ENCODE measurements at places on chromosomes 13 and 19.

DNA sequence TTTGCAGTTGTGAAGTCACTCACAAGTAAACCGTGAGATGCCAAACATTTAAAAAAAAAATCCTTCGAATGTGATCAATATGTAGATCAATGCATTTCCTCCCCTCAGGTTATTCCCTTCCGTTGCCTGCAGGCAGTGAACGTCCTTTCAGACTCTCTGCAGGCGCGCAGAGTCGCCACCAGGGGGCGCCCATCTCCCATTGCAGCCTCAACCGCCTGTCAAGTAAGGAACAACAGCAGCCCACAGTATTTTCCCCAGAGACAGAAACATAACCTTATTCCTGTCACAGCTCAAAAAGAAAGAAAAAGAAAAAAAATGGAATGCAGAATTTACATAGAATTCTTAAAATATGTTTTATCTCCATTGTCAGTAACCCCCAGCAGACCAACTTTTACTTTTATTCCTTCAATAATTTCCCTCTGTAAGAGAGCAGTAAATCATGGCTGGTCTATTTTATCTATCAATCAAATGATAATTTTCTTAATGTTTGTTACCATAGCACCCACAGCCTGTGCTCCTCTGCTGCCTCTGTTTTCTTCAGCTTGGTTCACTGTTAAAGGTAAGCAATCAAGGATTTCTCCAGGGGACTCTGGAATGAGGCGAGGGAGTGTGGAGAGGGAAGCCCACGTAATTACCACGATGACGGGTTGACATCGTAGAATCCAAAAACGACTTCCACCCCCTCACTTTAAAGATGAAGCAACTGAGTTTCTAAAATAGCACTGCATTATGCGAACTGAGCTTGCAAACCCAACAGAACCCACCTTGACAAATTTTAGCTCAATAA lies 637.6 kb upstream of the ARGLU1 start:
- peak; percentile 30 for DNase-seq

- DNase-seq = no peak
Observed at GRCh38 chr13:101272886-101273285, 143.4 kb downstream of the NALCN start.

DNA sequence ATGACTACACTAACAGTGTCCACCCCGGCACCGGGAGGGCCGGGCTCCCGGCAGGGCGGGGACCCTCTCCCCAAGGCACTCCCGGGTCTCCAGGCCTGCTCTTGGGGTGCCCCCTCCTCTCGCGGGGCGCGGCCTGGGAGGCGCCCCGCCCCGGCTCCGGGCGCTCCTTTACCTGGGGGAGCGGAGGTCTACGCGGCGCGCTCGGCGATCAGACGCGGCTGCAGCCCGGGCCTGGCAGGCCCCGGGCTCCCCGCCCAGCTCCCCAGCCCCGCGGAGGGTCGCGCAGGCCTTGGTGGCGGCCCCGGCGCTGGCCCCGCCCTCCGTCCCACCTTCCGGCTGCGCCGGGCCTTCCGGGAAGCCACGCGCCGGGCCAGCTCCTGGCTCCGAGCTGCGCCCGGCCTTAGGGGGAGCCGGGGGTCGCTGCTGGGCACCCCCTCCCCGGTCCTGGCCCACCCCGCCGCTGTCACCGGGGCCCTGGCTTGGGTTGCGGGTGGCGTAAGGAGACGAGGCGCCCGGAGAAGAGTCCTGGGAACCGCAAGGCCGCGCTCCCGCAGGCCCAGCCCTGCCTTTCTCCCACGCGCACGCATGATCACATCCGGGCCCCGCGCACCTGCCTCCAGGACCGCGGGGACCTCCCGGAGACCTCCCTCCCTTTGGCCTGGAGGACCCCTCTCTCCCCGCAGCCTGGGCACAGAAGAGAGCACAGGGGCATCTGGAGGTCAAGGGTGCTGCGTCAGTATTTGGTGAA lies at the start of gene C19orf12:
Gene C19orf12, minus strand, starts transcription at position 309 of the 748 bp plus-strand sequence. CDS start 6,848 bp downstream, outside the sequence.
- DNase-seq = peak; percentile 80

DNA sequence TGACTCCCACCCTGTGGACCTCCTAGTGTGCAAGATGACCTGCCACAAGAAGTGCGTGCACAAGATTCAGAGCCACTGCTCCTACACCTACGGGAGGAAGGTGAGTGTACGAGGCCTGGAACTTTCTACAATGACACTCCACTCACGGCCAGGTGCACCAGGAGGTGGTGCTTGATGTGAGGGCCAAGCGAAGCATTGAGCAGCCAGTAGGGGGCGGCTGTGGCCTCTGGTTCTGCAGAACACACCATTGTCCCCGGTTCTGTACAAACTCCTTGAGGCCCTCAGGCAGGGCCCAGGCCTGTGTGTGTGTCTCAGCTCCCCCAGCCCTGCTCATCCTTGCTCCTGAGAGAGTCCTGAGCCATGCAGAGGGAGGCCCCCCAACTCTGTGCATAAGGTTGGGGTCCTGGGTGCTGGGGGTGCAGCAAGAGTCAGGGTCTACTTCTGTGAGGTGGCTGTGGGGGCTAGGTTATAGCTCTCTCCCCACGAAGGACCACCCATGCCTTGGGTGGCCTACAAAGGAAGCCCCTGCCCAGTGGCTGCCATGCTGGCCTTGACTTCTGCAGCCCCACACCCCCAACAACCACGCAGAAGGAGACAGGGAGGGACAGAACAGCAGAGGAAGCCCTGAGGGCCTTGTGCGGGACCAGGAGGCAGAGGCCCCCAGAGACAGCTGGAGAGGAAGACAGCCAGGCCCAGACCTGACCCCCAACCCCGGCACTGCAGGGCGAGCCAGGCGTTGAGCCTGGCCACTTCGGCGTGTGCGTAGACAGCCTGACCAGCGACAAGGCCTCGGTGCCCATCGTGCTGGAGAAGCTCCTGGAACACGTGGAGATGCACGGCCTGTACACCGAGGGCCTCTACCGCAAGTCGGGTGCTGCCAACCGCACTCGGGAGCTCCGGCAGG lies 9.7 kb upstream of the USE1 start:
- peak; percentile 64 for DNase-seq

DNA sequence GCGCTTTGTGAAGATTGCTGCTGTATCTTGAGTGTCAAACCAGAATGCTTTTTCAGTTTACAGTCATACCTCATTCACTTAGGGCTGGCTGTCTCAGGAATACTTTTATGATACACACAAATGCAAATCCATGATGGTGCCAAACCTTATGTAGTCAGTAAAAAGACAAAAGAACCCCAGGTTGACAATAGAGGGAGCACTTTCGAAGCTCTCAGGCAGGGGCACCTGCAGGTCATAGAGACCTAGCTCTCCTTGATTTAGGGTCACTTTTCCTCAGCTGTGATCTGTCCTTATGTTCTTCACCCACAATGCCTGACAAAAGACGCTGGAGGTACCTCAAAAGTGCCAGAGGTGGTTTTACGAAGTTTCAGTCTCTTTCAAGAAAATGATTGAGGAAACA lies 172.2 kb downstream of the DNAJC15 start:
- DNase-seq = no peak

DNA sequence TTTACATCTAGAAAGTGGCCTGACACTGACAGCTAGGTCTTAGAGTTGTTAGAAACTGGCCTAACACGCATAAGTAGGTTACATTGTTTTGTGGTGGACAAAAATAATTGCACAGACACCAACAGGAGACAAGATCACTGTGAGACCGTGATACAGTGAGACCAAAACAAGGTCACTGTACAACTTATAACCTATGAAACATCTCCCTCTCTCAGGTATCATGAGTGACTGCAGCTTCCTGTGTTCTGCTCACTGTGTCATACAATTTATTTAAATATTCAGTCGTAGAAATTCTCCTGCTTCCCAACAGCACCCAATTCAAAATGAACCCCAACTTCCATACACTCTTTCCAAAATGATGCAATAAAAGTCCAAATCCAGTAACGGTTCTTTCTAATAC lies 2165.2 kb downstream of the PCDH9 start:
- no peak for DNase-seq

- DNase-seq = no peak
Observed at GRCh38 chr13:28584873-28585381, 74.0 kb upstream of the POMP start.

DNA sequence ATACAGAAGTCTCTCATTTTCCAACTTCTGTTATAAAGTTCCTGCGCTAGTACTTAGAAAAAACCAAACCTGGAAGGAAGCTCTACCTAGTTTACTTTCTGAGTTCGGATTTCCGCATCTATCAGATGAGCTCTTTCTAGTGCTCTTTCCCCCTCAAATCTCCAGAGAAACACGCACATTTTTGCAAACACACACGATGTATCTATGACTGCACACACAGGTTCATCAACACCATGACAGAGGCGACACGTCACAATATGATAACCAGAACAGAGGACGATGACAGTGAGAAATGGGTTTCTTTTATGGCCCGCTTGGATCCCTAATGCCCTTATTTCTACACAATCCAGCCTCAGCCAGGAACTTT lies 629 bp upstream of the LRRC63 start:
- peak; percentile 74 for DNase-seq

Measured in CD4-positive, alpha-beta memory T cell (primary cell).